ENCODE measurements at places on chromosomes 7 and 10.

DNA sequence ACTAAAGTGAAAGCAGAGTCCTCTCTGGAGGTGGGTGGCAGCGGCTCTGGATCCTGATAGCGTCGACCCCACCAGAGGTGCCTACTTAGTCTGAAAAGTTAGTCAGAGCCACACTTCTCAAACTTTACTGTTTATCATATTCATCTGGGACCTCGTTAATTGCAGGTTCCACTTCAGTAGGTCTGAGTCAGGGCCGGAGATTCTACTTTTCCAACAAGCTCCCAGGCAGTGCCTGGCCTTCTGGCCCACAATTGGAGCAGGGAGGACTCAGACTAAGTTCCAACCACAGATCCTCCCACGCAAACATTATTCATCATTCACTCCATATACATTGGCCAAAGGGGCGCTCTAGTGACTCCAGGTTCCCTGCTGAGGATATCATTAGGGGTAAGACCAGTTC lies 78.1 kb downstream of the VSTM4 start:
- DNase-seq, result no peak
- H3K4me1 ChIP-seq, result peaks cover 8% of the 10 kb centered on the region
- H3K27ac ChIP-seq, result no peak overlapping the region
- H3K27me3 ChIP-seq, result no peaks in the 10 kb centered on the region
- no peak overlapping the region for H3K4me3 ChIP-seq

DNA sequence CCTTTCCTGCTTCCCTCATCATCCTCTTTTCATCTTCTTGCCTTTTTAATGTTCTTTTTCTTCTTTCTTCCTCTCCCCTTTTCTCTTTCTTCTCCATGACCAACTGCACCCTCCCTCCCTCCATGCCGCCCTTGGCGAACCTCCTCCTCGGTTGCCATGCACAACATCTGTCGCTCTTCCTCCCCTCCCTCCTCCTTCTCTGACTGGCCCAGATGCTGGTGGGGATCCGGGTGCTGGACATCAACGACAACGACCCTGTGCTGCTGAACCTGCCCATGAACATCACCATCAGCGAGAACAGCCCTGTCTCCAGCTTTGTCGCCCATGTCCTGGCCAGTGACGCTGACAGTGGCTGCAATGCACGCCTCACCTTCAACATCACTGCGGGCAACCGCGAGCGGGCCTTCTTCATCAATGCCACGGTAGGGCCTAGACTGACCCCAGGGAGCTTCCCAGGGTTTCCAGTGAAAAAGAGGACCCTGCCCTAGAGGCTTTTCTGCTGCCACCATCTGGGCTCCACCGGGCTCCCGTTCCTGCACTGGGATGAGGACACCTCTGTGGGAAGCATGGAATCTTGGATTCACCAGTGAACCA lies 11.5 kb upstream of the VSIR start:
- no peaks in the 10 kb centered on the region for H3K36me3 ChIP-seq
- H3K27ac ChIP-seq, result no peak overlapping the region
- no peak for DNase-seq
- no peaks in the 10 kb centered on the region for H3K27me3 ChIP-seq
- H3K4me1 ChIP-seq, result peaks cover 7% of the 10 kb centered on the region

- no peaks in the 10 kb centered on the region for H3K36me3 ChIP-seq
- H3K4me1 ChIP-seq, result peaks cover 5% of the 10 kb centered on the region
- DNase-seq, result no peak
Measured at GRCh38 chr7:157757776-157758467, 421.1 kb downstream of the DNAJB6 start.

- H3K4me3 ChIP-seq, result no peak overlapping the region
- DNase-seq, result no peak
- H3K4me1 ChIP-seq, result no peaks in the 10 kb centered on the region
- H3K36me3 ChIP-seq, result no peaks in the 10 kb centered on the region
- H3K27ac ChIP-seq, result no peak overlapping the region
Measured at GRCh38 chr10:79477456-79477855, 32.0 kb upstream of the ZCCHC24 start.

GRCh38 chr7:35658606-35659201 lies 36.2 kb downstream of the HERPUD2 start:
- peaks cover 41% of the 10 kb centered on the region for H3K4me1 ChIP-seq
- DNase-seq, result no peak
- no peak overlapping the region for H3K27ac ChIP-seq
- H3K36me3 ChIP-seq, result peaks cover 38% of the 10 kb centered on the region
- H3K27me3 ChIP-seq, result no peaks in the 10 kb centered on the region
- no peak overlapping the region for H3K4me3 ChIP-seq

GRCh38 chr7:30281263-30281662 lies 3.1 kb upstream of the ZNRF2 start:
- no peak overlapping the region for H3K27ac ChIP-seq
- no peaks in the 10 kb centered on the region for H3K27me3 ChIP-seq
- peaks cover 4% of the 10 kb centered on the region for H3K36me3 ChIP-seq
- no peak overlapping the region for H3K4me3 ChIP-seq
- peaks cover 16% of the 10 kb centered on the region for H3K4me1 ChIP-seq

DNA sequence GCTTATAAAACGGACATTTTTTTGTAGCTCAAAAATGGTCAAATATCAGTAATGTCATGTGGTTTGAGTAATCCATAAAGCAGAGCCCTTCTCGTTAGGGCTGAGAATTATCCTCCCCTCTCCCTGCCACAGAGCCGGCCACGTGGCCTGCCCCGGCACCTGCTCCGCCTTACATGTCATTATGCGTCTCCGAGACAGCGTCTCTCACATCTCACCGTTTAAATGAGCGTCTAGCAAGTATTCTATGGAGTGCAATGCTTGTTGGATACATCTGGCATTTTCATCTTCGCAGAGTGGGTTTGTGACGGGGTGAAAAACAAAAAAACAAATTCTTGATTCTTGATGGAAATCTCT lies 86.1 kb downstream of the CUX1 start:
- DNase-seq, result no peak
- no peak overlapping the region for H3K4me3 ChIP-seq
- H3K27me3 ChIP-seq, result no peaks in the 10 kb centered on the region
- H3K4me1 ChIP-seq, result no peaks in the 10 kb centered on the region
- no peaks in the 10 kb centered on the region for H3K36me3 ChIP-seq
- no peak overlapping the region for H3K27ac ChIP-seq

- peaks cover 33% of the 10 kb centered on the region for H3K36me3 ChIP-seq
- DNase-seq, result no peak
- no peak overlapping the region for H3K4me3 ChIP-seq
- no peaks in the 10 kb centered on the region for H3K27me3 ChIP-seq
Measured at GRCh38 chr10:35040760-35041501, 49.2 kb downstream of the CUL2 start.

GRCh38 chr10:87622314-87623004 lies 37.2 kb upstream of the PAPSS2 start:
- no peak overlapping the region for H3K4me3 ChIP-seq
- H3K36me3 ChIP-seq, result no peaks in the 10 kb centered on the region
- H3K4me1 ChIP-seq, result no peaks in the 10 kb centered on the region
- DNase-seq, result no peak
- H3K27ac ChIP-seq, result no peak overlapping the region

Data from activated CD4-positive, alpha-beta T cell treated with anti-CD3 and anti-CD28 coated beads for 36 hours (primary cell).